T-helper 2 cell (primary cell): ENCODE measurements at places on chromosomes 11 and 22.
A peak's percentile ranks its signal among the peaks of the same experiment; 100 is the strongest.

- no peak for DNase-seq
Measured at GRCh38 chr11:125079151-125079877, 16.2 kb downstream of the SLC37A2 start.

GRCh38 chr22:23181721-23182308 lies 1.5 kb downstream of the BCR start:
- no peak for DNase-seq

DNA sequence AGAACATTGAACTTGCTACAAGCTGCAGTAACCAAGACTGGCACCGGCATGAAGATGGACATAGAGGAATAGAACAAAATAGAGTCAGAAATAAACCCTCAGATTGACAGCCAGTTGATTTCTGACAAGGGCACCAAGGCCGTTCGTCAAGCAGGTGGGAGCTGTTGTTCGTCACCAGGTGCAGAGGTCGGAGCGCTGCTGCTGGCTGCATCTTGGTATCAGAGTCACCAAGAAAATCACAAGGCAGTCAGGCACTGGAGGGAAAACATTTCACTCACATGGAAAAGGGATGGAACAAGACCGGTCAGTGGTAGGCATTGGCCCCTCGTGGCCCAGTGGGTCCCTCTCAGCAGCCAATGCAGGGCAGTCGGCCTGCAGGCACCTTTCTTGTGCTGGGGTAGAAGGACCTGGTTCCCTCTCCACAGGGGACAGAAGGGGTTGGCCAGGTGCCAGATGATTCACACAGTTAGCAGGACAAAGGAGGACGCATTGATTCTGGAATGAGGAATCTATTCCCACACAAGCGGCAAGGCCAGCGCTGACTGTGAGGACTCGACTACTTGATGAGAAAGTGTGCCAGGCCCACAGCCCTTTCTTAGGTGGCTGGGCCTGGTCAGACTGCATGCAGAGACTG lies 115.8 kb upstream of the FGF3 start:
- no peak for DNase-seq

DNA sequence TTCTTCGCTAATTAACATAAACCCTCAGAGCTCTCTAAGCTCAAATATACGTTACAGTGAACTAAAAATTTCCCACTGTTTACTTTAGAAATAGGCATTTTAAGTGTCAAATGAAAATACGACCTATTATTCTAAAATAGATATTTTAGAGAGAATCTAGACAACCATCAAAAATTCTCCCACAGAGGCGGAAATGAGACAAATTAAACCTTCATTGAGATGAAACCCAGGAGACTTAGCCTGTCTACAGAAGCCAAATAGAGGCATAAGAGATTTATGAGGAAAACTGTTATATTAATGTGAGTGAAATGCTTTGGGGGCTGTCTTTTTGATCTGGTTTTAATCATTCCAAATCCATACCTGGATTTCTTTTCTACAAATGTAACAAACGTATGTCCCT lies 232.0 kb upstream of the GRIA4 start:
- DNase-seq = no peak

GRCh38 chr11:69494851-69495250 lies 13.4 kb downstream of the LINC01488 start:
- DNase-seq = no peak

DNA sequence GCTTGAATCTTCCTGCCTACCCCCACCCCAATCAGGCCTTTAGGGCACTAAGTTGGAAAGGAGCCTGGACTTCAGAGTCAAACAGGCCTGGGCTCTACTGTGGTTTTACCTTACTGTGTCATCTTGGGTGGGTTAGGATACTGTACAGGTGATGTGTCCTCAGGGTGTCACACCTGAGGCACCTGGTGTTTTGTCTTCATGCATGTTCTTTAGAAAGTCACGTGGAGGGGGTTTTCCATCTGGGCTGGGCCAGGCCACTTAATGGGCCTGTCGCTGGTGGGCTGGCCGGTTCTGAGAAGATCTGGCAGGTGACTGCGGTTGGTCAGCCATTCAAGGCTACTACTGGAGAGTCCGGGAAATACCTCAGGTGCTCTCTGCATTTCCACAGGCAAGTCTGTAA lies 92.6 kb downstream of the SWAP70 start:
- DNase-seq = no peak

DNA sequence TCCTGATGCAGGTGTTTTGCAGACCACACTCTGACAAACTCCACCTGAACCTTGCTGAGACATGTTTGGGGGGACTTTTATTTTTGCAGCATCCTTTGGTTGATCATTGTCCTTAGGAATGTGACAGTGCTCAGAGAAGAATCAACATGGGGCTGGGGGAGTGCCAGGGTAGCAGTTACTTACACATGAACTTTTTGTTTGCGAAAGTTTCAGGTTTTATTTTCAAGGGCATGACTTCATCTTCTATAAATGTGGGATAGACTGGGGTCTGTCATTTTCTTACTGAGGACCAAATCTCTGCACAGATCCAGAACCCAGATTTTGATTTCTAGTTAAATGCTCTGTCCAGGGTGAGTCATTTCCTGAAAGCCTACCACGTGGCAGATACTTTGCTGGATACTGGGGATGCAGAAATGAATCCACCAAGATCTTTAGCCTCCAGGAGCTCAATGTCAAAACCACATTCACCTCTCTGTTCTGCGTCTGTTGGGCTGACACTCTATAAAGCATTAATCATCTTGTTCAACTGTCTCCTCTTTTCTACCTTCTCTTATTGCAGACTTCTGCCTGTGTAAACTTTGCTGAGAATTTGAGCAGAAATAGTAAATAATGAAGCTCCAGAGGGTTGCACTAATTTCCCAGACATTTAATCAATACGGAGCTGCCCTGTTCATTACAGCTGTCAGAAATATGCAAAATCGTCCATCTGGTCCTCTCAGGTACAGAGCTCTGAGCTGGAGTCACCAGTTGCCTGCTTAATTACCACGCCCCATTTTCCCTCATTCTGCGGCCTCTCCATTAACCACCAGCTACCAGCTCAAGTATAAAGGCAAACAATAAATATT lies 387.9 kb downstream of the MIAT start:
- DNase-seq = no peak

GRCh38 chr22:23494930-23495266 lies 85.2 kb downstream of the IGLL1 start:
- no peak for DNase-seq

DNA sequence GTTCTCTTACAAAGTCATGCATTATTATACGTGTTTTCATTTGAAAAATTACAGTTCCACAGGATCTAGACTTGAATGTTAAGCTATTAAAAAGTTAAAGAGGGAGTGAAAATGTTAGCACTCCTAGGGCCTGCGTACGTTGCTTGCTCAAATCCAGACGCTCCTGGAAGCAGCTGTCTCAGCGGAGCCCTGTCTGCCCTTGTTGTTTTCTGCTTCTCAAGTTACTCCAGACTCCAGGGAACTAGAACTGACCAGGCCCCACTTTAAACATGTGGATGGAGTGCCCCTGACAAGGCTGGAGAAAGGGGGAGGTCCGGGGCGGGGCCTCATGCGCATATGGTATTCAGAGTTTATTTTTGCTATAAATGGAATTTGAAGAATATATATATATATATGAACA lies 9.6 kb downstream of the PARVB start:
- DNase-seq = no peak

DNA sequence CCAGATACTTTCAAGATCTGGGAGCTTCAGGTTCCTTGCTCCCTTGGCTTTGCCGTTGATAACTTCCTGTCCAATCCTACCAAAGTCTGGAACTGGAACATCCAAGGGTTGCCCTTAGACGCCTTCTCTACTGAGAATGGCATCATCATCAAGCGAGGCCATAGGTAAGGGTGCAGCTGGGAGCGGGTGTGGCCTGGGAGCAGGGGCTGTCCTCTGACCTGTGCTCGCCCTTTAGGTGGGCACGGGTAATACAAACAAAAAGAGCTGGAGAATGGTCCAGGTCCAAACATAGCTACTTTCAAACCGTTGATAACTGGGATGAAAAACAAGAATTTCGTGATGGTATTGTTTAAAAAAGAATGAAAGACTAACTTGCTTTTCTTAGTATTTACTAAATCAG lies 25.0 kb downstream of the CASP12 start:
- no peak for DNase-seq

DNA sequence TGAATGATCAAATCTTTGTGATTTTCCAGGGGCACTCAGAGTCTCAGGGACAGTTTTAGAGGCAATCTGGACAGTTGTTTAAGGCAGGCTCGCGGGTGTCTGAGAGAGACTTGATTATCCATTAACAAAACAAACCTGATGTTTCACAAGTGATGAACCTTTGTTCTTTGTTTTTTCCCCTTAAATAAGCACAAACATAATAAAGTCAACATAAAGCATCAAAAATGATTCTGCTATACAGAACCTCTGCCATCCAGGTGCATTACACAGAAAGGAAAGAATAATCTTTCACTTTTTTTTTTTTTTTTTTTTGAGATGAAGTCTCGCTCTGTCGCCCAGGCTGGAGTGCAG lies 13.2 kb downstream of the BID start:
- no peak for DNase-seq

DNA sequence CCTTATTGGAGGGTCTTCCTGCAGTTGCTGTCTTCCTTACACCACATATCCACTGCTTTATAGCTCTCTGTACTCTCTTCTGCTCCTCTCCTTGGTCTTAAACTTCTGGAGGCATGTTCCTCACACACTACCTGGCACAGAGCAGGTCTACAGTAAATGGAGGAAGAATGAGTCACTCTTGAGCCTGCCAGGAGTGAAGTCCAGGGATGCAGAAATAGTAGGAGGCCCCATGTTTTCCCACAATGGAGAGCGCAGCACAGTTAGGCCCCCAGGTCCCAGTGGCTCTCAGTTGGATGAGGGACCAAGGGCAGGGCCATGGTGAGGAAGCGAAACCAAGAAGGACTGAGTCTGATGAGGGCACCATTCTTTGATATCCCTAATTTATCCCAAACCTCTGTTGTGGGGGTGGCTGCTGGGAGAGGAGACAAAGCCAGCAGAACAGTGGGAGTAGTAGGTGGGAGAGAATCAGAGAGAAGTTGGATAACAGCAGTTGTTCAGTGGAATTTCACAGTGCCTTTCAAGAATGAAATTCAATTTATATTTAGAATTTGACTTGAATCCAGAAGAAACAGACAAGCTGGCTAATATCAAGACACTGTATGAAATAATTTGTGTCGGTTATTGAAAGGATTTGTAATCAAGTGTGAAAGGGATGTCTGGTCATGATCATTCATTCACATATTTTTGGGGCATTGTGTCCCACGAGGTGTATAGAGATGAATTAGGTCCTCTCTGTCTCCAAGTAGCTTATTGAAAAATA lies 187.8 kb downstream of the HIPK3 start:
- no peak for DNase-seq

GRCh38 chr22:45615364-45615763 lies 56.3 kb upstream of the ATXN10 start:
- no peak for DNase-seq

DNA sequence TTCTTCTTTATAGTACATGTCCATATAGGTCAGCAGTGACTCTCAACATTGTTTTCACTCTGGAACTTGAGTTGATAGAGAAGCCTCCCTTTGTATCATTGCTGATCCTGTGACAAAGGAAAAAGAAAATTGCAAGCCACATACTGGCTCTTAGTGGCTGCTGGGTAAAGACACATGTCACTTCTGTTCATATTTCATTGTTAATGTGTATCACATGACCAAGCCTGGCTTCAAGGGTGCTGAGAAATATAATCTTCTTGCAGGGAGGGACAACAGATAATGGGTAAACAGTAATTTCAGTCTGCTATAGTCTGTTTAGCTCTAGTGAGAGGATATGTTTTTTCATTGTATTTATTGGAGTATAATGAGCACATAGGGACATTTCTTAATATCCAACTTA lies 173.3 kb downstream of the PGR start:
- DNase-seq = no peak

DNA sequence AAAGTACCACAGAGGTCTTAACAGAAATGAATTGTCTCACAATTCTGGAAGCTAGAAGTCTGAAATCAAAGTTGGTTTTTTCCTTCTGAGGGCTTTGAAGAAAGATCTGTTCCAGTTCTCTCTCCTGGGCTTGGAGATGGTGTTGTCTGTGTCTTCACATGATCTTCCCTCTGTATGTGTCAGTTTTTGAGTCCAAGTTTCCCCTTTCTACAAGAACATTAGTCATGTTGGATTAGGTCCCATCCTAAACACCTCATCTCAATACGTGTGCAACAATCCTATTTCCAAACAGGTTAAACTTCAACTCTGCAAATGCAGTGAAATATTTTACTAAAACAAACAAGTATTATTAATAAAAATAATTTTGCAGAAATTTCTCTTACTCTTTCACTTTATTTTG lies 3.1 kb upstream of the PTS start:
- no peak for DNase-seq

DNA sequence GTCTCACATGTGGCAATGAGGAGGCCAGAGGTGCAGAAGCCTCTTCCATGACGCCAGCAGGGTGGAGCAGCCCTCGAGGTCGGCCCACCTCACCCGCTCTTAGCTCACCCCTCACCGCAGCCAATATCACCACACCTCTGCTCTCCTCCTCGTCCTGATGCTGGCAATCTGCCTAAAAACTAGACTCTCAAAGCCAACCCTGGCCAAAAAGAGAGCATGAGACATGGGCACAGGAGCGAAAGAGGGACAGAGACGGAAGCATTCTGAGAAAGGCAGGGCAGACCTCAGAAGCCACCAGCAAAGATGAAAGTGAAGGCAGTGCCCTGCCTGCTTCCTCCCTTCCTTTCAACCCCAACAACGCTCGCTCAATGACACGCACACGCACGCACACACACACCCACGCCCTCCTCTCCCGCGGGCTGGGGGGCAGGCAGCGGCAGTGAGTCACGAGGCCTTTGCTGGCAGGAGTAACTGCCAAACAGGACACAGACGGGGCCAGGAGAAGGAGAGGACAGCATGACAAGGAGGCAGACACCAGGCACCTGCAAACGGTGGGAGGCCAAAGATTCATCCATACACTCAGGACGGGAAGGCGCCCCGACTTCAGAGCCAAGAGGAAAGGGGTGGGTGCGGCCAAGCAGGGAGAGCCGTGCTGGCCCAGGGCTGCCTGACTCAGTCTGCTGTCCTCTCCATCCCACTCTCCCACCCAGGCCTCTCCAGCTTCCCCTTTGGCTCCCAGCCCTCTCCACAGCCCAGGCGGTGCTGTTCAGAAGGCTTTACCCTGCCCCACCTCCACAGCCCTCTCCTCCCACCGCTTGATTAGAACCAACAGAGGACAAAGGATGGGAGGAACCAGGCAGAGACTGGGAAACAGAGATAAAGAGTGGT lies 11.4 kb downstream of the IGSF9B start:
- peak; percentile 94 for DNase-seq

DNA sequence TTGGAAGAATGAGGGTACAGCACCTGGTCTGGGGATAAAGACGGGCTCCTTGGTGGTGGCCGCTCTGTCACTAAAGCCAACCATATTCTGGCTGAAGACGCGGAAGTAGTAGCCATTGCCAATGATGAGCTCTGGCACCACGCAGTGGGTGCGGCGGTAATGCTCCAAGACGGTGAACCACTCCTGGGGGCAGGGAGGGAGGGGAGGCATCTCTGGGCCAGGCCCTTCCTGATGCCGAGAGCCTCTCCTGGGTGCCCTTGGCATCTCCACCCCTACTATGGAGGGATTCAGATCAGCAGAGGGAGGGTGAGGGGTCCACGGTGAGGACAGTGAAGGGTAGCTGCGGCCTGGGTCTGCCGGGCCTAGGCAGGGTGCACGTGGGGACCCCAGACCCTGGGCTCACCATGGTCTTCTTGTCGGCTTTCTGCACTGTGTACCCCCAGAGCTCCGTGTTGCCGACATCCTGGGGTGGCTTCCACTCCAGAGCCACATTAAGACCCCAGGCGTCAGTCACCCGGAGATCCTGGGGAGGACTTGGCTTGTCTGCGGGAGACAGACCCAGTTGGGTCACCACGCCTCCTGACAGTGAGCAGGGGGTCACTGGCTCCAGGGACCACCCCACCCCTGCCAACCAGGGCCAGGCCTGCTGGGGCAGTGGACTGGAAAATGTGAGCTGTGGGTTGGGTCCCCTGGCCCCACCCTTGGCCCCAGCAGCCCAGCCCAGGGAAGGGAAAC lies 19.5 kb downstream of the MYBPC3 start:
- DNase-seq = no peak
